ENCODE measurements at places on chromosomes 6 and 20.

GRCh38 chr20:53073636-53074415 is 101.7 kb downstream of the TSHZ2 start:
- no peak for DNase-seq

DNA sequence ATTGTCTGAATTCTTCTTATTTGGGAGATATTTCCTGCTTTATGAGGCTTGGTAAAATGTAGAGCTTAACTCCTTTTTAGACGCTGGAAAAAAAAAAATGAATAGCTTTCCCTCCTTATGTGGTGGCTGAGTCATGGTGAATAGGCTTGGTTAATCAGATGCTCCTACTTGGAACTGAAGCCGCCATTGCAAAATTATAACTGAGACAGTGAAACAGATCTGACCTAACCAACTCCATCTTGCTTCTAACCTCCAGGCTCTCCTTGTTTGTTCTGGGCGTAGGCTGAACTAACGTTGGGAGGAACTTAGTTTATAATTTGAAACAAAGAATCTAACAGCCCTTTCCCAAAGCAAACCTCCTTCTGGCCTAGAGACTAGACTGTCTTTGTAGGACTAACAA is 43.2 kb upstream of the PLCB4 start:
- no peak for DNase-seq

GRCh38 chr20:51001430-51002265 is 21.3 kb downstream of the KCNG1 start:
- DNase-seq: no peak

DNA sequence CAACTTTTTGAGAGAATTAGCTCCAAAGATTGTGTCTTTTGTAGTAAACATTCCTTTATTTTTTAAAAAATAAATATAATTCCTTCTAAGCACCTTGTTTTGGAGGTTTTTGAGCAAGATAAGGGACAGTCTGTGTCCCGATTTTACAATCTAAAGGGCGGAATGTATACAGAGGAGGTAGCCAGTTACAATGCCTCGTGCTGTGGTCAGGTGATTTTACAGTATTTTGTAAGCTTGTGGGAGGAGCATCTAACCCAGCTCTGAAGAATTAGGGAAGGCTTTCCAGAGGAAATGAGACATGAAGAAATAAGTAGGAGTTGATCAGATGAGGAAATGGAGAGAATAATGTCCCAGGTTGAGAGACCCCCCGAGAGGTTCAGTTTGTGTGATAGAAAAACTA is 1.3 kb downstream of the HINT3 start:
- no peak for DNase-seq

GRCh38 chr6:131275273-131275672 is 140.0 kb downstream of the AKAP7 start:
- DNase-seq: no peak

DNA sequence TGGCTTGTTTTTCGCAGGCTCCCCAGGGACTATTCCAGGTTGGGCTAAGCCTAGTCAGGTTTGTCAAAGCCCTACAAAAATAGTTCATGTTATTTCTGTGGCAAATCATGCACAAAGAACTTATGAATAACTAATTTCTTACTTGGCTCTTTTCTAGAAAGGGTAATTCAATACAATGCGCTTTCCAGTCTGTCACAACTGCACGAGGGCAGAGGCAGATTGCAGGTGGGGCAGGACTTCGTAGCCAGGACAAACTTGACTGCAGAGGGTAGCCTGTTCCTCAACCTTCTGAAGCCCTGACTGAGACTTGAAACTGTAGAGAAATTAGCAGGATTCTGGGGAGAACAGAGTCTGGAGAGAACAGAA is 253.5 kb downstream of the QKI start:
- DNase-seq: no peak

- DNase-seq: no peak
Observed at GRCh38 chr6:149834513-149835481, 29.4 kb downstream of the LRP11 start.

DNA sequence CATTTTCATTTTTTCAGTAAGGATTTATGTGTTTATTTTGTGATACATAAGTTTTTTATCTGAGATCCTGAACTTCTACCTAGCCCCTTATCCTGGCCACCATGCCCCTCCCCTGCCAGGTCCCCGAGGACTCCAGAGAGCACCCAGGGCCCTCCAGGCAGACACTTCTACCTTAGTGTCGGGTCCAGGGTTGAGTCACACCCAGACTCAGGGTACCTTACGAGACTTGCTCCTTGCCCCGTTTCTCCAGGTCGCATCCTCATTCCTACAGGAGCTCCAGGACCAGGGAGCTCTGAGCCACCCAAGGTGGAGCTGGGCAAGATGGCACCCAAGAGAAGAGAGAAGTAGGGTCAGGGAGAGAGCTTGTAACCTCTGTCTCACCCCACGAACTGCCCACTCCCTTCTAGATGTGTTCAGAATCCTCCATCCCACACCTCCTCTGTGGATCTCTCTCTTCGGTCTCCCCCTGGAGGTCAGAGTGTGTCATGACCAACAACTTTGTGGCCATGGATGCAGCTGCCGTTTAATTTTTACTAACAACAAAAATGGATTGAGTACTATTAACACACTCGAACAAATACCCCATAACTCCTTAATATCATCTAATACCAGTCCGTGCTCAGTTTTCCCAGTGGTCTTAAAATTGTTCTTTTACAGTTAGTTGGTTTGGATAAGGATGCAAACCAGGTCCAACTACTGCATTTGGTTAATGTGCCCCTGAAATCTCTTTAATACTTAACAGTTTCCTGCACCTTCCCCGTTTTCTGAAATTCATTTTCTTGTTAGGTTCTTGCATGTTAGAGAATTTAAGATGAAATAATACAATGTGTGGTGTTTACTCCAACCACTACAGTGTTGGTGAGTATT is 130.6 kb upstream of the INSM1 start:
- DNase-seq: no peak

DNA sequence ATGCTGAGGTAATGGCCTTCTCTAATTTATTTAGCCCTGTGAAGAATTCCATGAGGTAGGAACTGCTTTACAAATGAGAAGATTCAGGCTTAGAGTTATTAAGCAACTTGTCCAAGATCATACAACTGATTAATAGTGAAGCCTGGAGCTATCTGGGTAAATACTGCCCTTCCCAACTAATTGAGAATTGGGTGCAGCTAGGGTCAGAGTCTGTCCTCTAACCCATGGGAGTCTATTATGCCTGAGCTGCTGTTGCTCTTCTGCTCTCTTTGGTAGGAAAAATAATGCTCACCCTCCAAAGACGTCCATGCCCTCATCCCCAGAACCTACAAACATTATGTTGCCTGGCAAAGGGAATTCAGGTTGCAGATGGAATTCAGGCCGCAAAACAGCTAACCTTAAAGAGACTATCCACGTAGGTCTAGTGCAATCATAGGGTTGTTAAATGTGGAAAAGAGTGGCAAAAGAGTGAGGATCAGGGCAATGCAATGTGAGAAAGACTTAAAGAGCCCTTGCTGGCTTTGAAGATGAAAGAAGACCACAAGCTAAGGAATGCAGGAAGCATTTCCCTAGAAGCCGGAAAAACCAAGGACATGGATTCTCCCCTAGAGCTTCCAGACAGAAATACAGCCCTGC is 90.1 kb downstream of the SPTLC3 start:
- no peak for DNase-seq

DNA sequence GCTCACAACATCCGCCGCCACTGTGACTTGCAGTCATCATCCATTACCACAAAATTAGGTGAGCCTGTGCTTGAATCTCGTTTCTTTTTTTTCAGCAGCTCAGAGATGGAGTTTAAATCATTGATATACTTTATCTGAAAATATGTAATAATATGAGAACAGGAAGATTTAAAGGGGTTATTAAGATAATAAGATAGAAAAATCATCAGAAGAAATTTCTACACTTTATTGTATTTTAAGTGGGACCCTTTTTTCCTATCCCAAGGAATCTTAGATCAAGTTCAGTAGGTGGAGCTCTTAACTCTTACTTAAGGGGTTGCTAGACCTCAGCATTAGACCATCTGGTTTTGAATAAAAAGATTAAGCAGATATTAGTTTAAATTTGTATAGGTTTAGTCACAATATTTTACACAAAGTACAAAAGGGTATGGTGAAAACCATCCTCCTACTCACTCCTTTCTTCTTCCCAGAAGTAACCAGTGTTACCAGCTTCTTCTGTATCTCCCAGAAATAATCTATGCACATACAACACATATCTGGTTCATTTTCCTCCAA is 9.4 kb upstream of the NCOA7 start:
- DNase-seq: no peak

GRCh38 chr6:1850121-1850839 is 240.6 kb downstream of the FOXC1 start:
- no peak for DNase-seq

DNA sequence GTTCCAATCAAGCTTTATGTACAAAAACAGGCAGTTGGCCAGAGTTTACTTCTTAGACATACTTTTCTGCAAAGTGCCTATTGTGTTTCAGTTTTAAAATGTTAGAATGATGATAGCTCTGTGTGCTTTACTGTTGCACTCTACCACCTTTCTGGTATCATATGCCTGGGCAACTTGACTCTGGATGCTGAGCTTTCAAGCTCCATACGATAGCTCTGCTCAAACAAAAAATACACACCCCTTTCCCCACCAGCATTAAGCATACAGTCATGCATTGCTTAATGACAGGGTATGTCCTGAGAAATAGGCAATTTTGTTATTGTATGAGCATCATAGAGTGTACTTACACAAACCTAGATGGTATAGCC is 123.1 kb downstream of the RCAN2 start:
- DNase-seq: no peak

DNA sequence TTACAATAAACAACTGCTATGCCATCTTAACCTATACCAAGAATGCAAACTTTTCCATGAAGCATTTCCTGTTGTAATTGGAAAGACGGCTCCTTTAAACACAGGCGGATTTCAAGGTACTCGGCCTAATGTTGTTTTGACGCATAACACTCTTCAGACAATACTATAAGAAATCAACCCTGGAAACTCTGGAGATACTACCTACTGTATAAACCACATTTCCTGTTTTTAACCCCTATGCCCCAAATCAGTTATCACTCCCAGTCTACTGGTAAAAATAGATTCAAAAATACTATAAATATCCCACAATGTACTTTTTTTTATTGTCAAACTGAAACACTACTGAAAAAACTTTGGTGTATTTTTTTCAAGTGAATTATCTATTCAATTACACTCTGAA is 118.1 kb downstream of the IRF4 start:
- no peak for DNase-seq

DNA sequence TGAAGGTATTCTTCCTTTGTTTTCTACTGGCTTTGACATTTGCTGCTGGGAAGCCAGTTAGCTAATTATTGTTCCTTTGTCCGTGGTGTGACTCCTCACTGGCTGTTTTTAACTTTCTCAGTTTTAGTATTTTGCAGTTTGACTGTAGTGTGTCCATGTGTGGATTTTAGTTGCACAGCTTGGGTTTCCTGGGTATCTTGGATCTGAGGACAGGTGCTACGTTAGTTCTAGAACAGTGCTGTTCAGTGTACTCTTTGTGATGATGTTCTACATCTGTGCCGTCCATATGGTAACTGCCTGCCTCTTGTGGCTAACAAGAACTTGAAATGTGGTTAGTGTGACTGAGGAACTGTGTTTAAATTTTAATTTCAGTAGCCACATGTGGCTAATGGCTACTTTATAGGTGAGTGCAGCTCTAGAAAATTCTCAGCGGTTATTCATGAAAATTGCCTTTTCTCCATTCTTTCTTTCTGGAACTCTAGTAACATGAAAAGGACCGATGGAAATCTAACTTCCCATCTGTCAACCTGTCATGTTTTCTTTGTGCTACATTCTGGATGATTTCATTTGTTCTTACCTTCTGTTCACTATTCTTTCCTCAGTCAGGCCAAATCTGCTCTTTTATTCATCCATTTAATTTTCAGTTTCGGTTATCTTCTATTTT is 7.4 kb downstream of the SNX9 start:
- no peak for DNase-seq

GRCh38 chr20:57993716-57994431 is 234.6 kb downstream of the ANKRD60 start:
- no peak for DNase-seq

GRCh38 chr6:131724114-131724513 is 13.3 kb upstream of the CTAGE9 start:
- DNase-seq: no peak

DNA sequence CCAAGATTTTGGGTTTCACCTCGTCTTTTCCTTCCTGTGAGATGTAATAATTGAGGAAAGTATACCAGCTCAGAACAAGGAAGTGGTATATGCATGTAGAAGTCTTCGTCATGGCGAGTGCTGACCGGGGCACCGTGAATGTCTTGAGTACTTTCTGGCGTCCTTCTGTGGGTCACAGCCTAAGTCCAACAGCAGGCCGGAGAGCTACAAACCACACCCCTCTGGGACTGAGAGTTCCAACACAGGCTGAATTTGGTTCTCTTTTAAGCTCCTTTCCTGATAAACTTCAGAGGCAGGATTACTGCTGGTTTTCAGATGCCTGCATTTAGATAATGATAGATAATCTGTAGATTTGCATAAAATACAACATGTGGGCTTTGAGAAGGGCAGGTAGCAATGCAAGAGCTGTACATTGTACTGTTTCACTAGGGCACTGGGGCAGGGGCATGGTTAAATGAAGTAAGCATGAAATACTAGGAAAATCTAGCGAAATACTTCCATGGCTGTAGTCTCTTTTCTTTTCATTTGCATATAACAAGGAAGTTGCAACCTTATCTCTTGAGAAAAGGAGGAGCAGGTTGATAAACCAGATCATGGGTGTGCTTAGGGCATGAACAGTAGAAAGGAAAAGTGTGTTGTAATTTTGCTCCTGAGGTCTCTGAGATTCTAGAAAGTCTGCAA is at the start of gene ADTRP:
Gene ADTRP, minus strand, starts transcription at position 156 of the 681 bp plus-strand sequence. Its CDS starts 44 bp downstream, at position 112.
- DNase-seq: no peak

DNA sequence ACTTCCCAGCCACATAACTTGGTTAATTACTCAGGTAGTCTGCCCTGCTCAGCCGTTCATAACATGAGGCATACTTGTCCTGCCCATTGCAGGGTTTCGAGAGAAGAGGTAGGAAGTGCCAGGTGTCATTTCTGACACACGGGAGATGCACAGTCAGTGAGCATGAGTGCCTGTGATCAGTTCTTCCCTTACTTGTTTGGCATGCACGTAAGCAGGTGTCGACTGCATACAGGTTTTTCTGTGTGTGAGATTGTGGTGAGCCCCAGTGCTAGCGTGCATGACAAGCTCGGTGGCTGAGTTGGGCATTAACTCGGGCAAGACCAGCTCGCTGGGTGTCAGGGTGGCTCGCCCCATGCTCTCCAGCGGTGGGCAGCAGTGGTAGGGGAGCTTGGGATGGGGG is 51.2 kb upstream of the SLC22A1 start:
- no peak for DNase-seq

DNA sequence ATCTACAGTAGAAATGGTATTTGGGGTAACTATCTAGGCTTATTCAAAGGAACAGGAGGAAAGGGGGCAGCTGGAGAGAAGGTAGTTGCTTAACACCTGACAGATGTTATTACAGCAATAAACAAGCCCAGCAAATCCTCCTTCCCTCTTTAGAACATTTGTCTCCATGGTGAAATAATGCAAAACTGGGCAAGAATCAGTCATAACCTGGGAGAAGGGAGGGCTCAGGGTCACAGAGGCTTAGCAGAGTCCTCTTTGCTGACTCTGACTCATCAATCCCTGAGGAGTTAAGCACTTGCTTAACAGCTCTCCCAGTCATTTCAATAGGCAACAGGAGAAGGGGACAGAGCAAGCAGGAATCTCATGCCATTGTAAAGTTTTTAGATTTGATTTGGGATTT is 230.3 kb downstream of the IBTK start:
- no peak for DNase-seq

All from GOT3 (cell line).